G401 (cell line): ENCODE measurements at places on chromosomes 4 and X.

- no peak for DNase-seq
Observed at GRCh38 chr4:109752525-109752924, 22.7 kb upstream of the PLA2G12A start.

DNA sequence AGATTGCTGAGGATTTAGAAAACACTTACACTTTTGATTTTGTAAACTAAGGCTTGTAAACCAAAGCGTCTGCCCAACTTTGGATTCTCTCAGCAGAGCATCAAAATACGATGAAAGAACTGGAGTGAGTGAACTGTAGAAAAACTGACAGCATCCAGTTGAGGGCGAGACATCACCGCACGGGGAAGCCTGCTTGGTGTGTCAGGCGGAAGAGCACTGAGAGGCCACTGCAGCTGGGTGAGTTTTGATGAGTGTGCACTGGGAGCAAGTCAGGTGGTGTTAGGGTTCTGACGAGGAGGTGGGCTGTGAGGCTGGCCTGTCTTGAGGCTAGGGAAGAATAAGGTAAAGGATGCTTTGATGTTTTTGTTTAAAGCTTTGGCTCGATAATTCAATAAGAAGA lies 46.8 kb upstream of the CLDN24 start:
- DNase-seq, result no peak

DNA sequence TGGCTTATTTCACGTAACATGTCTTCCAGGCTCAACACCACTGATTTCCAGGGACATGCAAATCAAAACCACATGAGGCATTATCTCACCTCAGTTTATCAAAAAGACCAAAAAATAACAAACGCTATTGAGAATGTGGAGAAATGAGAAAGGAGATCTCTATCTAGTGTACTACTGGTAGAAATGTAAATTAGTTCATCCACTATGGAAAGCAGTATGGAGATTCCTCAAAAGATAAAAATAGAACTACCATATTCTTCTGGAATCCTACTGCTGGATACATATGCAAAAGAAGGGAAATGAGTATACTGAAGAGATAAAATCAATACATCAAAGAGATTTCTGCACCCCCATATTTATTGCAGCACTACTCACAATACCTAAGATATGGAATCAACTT lies 329.6 kb upstream of the NDST3 start:
- DNase-seq, result no peak

GRCh38 chrX:2483398-2484060 lies 17.2 kb downstream of the DHRSX start:
- DNase-seq, result no peak

DNA sequence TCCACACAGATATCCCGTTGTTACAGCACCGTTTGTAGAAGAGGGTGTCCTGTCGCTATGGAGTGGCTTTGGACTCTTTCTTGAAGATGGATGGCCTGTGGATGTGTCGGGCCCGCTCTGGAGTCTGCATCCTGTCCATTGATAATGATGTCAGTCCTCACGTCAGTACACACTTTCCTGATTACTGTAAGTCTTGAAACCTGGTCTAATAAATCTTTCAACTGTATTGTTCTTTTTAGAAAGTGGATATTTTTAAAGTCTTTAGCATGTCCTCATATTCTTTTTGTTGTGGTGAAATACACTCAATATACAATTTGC lies 14.9 kb downstream of the MSANTD1 start:
- DNase-seq, result no peak

GRCh38 chr4:181443021-181443420 lies 800.2 kb upstream of the TENM3 start:
- DNase-seq, result no peak

- DNase-seq, result no peak
Observed at GRCh38 chr4:105620640-105621323, 68.4 kb downstream of the ARHGEF38 start.

- DNase-seq, result no peak
Observed at GRCh38 chrX:134172588-134173259, 64.3 kb upstream of the CCDC160 start.

- DNase-seq, result no peak
Observed at GRCh38 chr4:176320976-176321361, 1.2 kb downstream of the SPCS3 start.

GRCh38 chr4:181957088-181957487 lies 286.1 kb upstream of the TENM3 start:
- DNase-seq, result no peak

- DNase-seq, result peak; percentile 63
Observed at GRCh38 chrX:21373637-21374162, 518 bp upstream of the CNKSR2 start.

DNA sequence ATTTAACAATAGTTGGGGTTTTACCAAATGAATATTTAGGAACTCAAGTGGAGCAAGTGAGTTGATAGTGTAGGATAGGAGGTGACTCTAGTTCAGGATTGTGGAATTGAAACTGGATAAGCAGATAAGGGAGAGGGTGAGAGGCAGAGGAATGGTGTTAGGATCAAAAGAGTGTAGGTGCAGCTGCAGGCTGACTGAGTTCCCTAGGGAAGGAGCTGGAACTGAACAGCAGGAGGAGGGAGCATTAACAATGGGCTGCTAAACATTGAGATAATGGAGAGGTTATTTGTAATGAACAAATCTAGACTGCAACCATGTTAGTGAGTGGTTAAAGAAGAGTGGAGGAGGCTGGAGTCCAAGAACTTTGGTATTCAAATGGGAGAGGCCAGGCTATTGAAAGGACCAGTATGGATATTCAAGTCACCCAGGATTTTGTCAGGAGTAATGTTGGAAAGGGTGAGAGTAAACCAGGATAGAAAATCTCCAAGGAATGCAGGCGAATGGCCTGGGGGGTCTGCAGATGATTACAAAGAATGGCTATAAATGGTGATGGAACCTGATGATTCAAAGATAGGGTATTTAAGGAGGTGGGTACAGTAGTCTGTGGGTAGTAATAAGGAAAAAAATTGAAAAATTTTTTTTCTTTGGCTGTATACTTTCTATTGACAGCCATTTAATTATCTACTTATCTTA lies 497.1 kb upstream of the TENM3 start:
- DNase-seq, result no peak

GRCh38 chrX:47500554-47500953 lies 17.5 kb upstream of the ZNF41 start:
- no peak for DNase-seq

DNA sequence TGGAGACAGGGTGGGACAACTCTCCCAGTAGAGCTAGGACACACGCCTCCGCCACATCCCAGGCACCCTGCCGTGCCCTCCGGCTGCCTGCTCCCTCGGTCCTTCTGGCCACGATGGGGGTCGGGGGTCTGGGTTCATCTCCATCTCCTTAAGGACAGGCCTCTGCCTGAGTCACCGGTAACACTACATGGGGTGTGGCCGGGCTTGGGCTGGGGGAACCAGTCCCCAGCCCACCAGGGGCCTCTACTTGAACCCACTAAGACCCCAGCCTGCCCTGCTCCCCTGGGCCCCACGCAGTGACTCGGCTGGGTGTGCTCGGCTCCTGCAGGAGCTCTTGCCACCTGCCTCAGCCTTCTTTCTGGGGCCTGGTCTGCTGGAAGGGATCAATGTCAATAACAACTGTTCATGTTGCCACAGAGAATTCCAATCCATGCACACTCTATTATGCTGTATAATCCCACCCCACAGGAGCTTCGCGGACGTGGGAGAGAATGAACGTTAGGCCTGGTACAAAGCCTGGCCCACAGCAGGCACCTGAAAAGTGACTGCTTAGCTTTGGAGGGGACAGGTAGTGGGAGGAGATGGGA lies 177.7 kb upstream of the PSAPL1 start:
- DNase-seq, result no peak

GRCh38 chr4:151038452-151039157 lies 23.5 kb upstream of the LRBA start:
- DNase-seq, result no peak

- no peak for DNase-seq
Observed at GRCh38 chrX:71224098-71224708, 1.2 kb downstream of the GJB1 start.

- no peak for DNase-seq
Observed at GRCh38 chr4:166075599-166075998, 202.6 kb downstream of the TLL1 start.

DNA sequence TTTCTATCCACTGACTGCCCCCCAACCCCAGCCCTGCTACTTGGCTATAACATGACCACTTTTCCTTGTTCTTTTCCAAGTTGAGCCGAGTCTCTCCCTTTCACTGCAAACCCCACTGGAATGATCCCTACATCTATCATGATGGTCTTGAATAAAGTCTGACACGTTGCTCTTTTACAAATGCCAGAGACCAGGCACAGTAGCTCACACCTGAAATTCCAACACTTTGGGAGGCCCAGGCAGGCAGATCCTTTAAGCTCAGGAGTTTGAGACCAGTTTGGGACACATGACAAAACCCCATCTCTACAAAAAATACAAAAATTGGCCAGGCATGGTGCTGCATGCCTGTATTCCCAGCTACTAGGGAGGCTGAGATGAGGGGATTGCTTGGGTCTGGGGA lies 100.9 kb downstream of the WDFY3 start:
- DNase-seq, result no peak

- no peak for DNase-seq
Observed at GRCh38 chrX:85499400-85499799, 119.9 kb upstream of the POF1B start.

- peak; percentile 1 for DNase-seq
Observed at GRCh38 chr4:75189711-75190335, 256.9 kb downstream of the PARM1 start.

GRCh38 chrX:115639334-115639880 lies 78.4 kb downstream of the PLS3 start:
- DNase-seq, result no peak

GRCh38 chr4:70629469-70630090 lies 1.0 kb downstream of the ENAM start:
- DNase-seq, result no peak

DNA sequence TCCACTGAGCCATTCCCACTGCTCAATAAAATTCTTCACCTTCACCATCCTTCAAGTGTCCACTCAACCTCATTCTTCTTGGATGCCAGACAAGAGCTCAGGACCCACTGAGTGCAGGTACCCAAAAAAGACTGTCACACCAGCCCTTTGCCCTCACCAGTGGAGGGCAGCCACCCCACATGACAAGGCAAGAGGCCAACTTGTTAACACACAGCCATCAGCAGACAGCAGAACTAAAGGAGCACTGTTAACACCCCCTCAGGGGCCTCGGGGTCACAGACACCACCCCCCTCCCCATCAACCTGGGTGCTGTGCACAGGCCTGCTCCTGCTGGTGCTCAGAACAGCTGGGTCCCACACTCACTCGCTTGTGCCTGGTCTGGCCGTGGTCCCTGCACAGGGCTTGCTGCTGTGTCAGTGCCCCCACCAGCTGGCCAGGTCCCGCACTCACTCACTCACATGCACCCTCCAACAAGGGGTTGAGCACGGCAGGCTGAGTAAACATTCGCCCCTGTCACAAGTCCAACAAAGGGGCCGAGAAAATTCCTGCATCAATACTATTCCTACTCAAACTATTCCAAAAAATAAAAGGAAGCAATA lies 54.1 kb downstream of the ATRX start:
- no peak for DNase-seq

GRCh38 chr4:150150629-150151062 lies 72.4 kb downstream of the DCLK2 start:
- peak; percentile 64 for DNase-seq

GRCh38 chr4:1043651-1044468 lies 32.4 kb downstream of the FGFRL1 start:
- no peak for DNase-seq

DNA sequence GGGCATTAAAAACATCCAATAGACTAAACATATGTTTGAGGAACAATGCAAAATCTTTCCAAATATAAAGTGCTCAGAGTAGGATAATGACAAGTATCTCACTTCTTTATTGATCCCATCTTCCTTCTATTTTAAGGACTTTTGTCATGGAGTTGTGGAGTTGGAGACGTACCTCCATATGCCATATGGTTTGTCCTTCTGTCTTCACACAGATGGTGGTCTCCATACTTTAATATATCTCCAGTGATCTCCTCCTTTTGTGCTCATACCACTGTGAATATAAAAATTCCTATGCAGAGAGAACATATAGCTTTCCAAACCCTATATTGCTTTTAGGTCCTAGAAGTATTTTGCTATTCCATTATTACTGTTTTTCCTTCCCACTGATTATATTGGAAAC lies 64.5 kb downstream of the GABRB1 start:
- DNase-seq, result no peak

DNA sequence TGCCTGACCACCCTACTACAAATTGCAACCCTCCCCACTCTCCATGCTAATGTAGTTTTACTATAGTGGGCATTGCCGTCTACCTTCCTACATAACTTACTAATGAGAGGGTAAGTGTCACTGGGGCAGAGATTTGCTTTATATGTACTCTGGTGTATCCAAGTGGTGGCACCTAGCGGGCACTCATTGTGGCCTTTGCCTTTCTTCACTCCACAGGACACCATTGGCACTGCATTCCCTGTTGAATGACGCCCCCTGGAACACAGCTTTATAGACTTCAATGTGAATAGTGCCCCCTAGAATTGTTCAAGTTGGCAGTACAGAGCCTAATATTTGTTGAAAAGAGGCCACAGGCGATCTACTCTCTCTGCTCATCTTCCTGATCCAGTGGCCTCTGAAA lies 215.8 kb downstream of the MID1IP1 start:
- no peak for DNase-seq

DNA sequence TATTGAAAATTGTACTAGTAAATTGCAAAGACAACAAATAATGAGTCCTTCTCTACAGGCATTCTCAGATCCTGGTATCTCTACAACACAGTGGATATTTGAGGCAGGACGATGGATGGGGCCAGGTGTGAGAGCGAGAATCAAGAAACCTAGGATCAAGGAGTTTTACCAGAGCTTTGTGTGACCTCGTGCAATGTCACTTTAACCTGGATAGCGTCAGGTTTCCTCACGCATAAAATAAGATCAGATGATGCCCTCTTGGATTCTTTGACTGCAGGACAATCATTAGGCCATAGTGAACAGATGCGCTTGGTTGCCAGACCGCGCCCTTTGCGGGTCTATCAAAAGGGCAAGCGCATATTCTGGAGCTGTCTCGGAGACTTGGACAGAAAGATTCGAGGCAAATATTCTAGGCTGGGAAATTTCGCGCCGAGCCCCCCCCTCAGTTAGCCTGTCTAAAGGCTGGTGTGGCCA lies 66.6 kb downstream of the FBXO8 start:
- DNase-seq, result no peak

- DNase-seq, result no peak
Observed at GRCh38 chr4:94660614-94661013, 97.1 kb upstream of the BMPR1B start.

DNA sequence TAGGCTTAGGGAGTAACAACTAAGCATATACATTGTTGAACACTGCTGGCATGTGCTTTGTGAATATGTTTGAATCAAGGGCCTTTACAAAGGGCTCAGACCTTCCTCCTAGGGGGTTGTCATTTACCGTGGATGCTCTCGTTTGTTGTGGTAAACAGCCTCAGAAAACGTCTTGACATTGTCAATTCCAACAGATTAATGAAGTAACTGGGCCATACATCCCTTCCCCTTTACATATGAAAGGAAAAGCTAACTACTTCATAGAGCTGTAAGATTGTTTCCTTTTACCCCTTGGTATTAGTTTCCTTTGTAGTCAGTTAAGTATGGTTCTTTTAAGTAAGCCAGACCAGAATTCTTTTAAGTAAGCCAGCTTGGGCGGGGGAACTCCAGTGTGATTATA lies 42.9 kb downstream of the FAT4 start:
- DNase-seq, result no peak

GRCh38 chr4:72391281-72391680 lies 177.7 kb downstream of the ADAMTS3 start:
- DNase-seq, result no peak
